ENCODE measurements at places on chromosomes 7 and 10.

DNA sequence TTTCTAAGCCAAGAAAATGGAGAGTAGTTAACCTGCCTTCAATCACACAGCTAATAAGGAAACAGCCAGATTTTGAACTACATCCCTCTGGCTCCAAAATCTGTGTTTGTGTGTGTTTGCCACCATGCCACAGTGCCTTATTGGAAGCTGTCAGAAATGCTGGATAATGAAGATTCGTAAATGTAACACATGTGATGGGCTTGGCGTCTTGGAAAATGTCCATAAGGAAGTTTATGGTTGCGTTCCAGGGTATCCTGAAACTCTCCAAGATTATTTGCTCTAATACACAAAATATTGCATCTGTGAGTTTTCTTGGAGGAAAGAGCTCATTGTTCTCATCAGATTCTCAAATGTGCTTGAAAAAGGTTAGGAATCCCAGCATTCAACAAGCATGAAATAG lies 22.7 kb downstream of the MYOF start:
- DNase-seq: no peak

- DNase-seq: no peak
These were observed 527.8 kb downstream of the LRMDA start for GRCh38 chr10:75959209-75959608.

- no peak for DNase-seq
These were observed 185.5 kb upstream of the STEAP4 start for GRCh38 chr7:88492153-88492552.

DNA sequence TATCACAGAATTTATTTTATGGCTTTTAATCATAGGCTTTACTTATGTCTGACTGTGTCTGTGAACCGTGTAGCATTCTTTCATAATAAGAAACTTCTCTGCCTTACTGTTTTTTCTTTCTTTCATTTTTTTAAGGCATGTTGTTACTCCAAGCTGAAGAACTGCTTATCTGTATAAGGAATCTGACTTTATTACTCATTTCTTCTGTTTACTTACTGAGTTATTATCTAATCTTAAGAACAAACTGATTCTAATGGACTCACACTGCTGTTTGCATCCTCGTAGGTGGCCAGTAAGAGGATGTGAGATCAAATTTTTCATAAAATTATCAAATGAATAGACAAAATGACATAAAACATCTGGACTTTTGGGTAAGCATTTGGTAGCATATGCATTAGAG lies 54.7 kb upstream of the DNAJC1 start:
- no peak for DNase-seq

DNA sequence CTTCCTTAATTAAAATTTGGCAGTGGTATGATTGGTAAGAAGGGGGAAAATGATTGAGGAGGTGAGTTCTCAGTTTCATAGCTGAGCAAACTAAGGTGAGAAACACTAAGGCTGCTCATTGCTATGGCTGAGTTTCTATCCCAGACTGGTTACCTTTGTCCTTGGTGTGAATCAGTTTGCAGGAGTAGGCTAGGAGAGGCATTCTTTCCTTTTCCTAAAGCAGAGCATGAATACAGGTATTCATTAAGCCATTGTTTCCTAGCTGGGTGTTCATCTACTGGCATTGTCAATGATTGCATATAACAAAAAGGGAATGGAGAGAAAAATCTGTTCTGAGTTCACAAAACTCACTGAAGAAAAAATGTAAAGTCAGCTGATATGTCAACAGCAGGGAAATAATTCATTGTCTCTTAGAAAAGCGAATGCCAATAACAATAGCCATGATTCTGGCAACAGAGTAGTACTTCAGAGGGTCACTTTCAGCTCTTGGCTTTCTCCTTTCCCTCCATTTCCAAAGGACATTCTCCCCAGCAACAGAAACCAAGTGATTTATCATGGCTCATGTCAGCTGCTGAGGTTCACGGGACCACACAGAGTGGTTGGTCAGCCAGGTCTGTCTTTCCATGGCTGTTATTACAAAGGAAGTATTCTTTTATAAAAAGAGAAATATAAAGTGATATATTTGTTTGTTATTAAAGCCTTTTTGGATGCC lies 234.0 kb downstream of the BICC1 start:
- no peak for DNase-seq

DNA sequence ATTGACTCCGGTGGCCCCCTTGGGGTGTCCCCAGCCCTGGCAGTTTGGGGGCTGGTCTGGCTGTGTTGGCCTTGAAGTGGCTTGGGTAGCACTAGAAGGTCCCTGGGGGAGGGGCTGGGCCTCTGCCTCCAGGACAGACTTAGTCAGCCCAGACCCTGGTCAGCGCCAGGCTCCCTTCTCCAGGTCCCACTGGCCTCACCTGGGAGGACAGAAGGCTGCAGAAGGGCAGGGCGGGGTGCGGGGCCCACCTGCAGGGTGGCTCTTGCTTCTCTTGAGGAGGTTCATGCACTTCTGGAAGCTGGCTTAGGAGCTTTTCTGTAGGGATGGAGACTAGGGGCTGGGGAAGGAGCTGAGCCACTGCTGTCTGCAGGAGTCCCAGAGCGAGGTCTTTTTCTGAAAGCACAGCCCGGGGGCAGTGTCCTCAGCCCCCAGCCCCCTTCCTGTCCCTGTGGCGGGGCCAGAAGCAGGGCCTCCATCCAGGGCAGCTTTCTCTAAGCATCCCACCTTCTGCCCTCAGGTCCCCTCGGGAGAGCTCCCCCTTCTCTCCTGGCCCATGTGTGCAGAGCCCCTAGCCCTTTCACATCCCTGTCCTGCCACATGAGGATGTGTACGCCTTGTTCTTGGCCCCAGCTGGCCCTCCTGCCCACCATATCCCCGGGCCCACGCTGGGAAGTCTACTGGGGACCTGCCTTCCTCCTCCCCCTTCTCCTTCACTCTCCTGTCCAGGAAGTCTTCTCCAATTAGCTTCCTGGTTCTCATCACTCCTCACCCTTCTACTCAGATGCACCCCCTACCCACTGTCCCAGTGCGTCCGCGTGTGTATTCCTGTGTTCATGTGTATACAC lies 11.0 kb downstream of the TBATA start:
- no peak for DNase-seq

DNA sequence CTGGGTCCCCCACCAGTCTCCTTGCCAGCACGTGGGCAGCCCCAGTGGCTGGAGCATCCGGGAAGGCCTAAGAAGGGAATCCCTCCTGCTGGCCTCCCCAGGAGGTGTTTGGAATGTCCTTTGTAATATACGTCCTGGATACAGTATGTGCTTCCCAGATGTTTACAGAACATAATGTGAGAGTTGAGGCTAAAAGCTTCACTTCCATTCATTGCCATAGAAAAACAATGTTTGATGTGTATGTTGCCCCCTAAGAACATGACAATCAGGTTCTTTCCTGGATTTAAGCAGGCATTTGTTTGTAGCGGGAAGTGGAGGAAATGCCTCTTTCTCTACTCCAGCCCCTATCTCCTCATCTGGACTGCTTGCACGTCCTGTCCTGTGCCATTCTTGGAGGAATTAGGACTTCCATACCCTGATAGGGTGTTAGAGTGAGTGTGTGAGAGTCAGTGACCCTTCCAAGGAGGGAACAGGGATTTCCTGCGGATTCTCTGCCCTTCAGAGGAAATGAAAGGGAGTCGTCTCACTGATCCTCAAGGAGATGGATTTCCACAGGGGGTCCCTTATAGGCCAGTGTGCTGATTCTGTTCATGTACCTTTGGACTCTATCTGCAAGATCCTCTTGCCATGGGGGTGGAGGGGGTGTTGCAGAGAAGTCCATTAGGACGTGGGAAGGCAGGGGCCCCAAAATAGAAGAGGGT lies 1.2 kb downstream of the IGFBP1 start:
- DNase-seq: no peak

DNA sequence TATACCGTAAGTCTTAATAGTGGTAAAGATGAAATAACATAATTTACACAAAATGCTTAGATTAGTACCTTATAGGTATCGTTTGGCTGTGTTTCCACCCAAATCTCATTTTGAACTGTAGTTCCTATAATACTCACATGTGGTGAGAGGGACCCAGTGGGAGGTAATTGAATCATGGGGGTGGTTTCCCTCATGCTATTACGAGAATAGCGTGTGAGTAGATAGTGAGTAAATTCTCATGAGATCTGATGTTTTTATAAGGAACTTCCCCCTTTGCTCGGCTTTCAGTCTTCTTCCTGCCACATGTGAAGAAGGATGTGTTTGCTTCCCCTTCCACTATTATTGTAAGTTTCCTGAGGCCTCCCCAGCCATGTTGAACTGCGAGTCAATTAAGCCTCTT lies 426.3 kb upstream of the POT1 start:
- DNase-seq: no peak

DNA sequence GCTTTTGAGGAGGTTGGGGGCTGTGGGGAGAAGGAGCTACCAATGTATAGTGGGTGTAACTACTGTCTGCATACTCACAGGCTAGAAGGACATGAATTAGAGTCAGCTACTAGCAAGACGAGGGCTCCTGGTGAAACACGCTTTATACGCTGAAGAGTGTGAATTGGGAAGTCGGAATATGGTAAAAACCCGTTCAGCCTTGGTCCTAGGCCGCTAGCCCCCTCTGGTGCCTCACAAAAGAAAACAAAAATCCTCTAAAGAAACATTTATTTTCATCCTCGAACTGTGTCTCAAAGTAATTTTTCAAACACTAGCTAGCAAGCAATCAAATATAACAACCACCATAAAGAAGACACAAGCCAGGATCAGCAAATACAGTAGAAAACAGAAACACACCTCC lies 338.1 kb upstream of the SEMA3C start:
- no peak for DNase-seq

DNA sequence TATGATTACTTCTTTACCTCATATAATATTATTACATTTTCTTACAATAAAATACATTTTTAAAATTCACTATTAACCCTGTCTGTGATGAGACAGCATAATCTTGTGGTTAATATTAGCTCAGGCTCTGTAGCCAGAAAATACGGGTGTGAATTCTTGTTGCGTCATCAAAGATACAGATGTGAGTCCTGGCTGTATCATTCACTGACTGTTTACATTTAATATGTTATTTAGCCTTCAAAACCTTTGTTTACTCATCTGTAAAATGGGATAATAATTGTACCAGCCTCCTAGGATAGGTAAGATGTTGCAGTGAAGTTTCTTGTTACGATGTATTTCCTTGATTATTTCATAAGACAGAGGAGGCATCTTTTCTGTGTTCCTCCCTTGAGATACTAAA lies 184.7 kb upstream of the PRPS1L1 start:
- DNase-seq: no peak

GRCh38 chr10:65125212-65125611 lies 1604.0 kb downstream of the REEP3 start:
- no peak for DNase-seq

DNA sequence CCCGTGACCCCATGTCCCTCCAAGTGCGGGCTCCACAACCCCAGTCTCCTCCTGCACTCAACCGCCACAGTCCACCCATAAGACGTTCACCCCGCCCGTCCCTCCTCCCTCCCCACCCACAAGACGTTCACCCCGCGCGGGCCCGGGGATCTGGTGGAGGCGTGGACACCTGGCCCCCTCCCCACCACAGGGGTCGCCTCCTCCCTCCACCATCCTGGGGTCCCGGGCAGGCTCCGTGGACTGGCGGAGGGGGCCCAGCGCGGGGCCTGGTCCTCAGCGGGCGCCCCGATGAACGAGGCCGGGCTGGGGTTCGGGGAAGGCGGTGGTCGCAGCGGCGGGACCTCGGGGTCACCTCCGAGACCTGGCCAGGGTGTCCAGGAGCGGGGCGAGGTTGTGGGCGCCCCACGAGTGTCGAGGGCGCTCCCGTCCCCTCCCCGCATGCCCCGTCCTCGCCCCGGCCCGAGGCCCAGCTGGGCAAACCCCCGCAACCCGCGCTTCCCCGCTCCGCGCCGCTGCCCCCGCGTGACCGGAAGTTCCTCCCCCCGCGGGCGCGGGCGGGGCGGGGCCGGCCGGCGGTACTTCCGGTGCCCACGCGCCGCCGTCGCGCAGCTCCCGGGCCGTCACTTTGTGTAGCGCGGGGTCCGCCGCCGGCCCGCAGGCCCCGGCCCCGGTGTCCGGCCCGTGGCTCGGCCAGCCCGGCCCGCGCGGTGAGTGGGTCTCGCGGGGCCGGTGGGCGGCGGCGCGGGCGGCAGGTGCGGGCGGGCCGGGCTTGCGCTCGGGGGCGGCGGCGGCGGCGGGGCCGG lies at the start of gene ZNF316:
ZNF316 (plus strand) TSS at position 578 of the 803 bp plus-strand sequence. CDS start 5,092 bp downstream, outside the sequence.
- peak; percentile 22 for DNase-seq

DNA sequence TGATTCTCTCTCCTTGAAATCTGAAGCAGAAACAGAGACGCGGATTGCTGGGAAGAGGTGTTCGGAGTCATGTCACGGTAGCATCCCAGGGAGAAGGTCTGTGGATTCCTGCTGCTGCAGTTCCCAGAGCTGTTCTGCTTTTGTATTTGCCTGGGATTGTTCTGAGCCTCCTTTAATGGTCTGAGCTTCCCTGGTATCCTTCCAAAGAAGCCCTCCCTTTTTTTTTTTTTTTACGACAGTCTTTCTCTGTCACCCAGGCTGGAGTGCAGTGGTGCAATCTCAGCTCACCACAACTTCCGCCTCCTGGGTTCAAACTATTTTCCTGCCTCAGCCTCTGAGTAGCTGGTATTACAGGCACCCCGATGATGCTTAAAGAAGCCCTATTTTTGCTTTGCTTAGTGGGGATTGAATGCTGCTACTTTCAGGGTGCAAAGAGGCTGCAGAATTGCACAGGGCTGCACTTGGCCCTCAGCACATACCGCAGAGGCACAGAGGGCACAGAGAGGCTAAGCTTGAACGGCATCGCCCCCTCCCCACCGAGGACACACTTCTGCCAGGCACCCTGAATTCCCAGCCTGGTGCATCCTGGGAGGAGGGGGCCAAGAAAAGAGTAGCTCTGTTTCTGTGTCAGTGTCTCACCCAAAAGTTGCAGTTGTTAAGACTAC lies 208.6 kb upstream of the GALNT17 start:
- DNase-seq: no peak

GRCh38 chr7:129359176-129359575 lies 75.1 kb upstream of the STRIP2 start:
- no peak for DNase-seq

DNA sequence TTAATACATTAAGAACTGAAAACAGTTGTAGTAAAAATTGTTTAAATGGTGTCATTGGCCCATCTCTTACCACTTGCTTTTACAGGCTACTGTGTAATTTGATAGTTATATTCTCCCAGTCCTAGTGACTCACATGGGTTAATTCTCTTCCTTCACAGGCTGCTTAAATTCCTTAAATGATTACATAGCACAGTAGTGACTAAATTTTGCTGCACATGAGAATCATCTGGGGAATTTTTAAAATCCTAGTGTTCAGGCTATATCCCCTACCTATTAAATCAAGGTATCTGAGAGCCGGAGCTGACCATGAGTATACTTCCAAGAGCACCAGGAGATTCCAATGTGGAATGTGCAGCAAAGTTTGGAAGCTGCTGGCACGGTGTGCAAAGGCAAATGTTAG lies 45.3 kb upstream of the ZNF800 start:
- DNase-seq: no peak

GRCh38 chr7:36312064-36312914 lies 77.4 kb upstream of the ANLN start:
- no peak for DNase-seq
